ENCODE measurements at places on chromosomes 4 and X.

DNA sequence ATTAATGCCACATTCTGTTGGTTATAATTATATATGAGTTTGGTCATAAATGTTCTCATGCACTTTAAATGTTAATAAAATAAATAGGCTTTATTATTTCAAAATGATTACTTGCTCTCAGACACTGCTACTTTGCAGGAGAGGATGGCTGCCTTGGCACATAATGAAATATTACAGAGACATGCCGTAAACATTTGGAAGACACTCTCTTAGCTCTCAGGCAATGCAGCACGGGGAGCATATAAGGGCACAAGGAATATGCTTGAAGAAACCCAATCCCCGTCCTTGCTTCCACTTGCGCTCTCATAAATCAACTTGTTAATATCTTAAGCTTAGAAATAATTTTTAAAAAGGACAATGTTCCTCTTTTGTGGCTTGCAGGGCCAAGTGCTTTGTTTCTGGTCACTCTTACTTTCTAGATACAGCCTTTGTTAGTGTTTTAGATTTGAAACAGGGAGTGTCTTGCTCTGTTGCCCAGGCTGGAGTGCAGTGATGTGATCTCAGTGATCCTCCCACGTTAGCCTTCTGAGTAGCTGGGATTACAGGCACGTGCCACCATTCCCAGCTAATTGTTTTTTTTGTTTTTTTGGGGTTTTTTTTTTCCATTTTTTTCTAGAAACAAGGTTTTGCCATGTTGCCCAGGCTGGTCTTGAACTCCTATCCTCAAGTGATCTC lies 445.0 kb downstream of the SPRY1 start:
- no peak for DNase-seq

DNA sequence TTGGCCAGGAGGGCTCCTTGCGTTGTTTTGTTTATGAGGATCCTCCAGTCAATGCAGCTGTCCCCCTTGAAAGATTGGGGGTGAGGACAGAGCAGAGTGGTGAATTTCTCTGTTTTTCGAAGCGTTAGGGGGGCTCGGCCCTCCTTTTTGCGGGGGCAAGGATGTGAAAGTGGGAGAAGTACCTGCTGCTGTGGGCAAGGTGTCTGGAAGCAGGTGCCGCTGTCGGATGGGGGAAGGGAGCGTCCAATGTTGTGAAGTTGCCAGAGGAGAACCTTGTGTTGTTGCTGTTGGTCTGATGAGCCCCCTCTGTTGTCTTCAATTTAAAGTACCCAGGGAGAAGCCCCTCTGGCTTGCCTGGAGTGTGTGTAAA lies 613 bp downstream of the GLRB start:
- no peak for DNase-seq

- no peak for DNase-seq
Observed at GRCh38 chr4:26753617-26754016, 107.0 kb upstream of the STIM2 start.

- no peak for DNase-seq
Observed at GRCh38 chr4:110365761-110366160, 110.2 kb upstream of the ENPEP start.

- no peak for DNase-seq
Observed at GRCh38 chrX:9037296-9037695, 3.4 kb upstream of the FAM9B start.

GRCh38 chr4:119040694-119041185 lies 94.9 kb upstream of the MYOZ2 start:
- DNase-seq: no peak

- no peak for DNase-seq
Observed at GRCh38 chrX:152937236-152937635, 39.4 kb downstream of the ZNF185 start.

- no peak for DNase-seq
Observed at GRCh38 chrX:39063037-39063436, 261.8 kb downstream of the MID1IP1 start.

GRCh38 chrX:140123446-140123845 lies 158.1 kb upstream of the CXorf66 start:
- no peak for DNase-seq

DNA sequence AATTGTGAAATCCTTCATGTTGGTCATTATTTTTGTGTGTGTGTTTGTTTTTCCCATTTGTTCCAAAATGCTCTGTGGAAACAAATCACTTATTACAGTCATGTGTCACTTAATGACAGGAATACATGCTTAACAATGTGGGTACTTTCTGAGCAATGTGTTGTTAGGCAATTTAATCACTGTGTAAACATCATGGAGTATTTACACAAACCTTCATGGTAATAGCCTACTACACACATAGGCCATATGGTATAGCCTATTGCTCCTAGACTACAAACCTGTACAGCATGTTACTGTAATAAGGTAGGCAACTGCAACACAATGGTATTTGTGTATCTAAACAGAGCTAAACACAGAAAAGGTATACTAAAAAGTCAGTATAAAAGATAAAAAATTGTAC lies 388.9 kb upstream of the PPP1R2C start:
- DNase-seq: no peak

DNA sequence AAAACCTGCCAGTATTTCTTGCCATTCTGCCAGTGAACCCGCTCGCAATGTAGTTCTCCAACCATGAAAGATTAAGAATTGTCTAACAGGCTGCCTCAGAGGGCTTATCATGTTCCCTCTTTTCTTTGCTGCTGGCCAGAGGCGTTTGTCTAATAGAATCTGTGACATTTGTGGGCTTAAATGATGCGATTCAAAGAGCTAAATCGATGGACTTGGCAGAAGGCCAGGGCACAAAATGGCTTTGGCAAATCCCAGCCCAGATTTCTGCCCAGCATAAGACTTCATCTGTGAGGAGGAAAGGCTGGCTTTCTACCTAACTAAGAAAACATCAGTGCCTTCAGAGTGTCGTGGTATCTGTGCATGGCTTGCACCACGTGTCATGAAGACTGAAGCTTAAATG lies 79.9 kb downstream of the TRPC5OS start:
- DNase-seq: no peak

DNA sequence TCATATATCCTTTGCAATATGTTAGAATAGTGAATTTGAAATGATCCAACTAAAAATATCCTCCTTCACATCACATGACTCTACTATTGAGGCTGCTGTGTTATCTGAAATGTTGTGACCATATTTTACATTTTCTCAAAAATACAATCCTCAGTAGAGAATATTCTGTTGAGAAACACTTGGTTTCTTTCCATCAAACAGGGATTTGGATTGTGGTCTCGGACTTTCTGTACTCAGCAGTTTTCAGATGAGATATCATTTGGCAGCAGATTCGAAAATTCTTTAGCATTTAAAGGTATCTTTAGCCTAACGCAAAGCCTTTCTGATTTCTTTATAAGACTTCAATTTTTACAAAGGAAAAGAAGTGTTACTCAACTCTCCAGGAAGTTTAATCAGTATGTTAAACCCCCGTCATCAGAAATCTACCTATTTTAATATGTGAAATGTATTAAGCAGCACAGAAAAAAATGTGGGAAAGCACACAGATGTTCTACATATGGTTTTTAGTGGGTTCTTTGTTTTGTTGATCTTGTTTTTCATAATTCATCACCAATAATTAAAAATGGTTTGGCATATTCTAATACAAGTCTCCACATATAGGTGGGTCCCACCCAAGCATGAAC lies 55.4 kb upstream of the ANXA3 start:
- DNase-seq: no peak

DNA sequence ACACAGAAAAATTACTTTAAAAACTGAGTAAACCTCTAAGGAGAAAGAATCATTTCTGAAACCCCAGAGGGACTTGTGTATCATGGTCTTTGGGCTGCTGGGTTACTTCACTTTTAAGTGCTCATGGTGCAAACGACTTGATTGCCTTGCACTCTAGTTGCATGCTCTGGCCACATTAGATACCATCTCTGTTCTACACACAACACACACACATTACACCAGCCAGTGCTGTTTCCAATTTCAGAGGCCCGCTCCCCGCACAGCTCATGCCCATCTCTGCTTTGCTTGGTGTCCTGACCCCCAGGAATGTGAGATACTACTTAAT lies 2.1 kb downstream of the PPP3CA start:
- no peak for DNase-seq

DNA sequence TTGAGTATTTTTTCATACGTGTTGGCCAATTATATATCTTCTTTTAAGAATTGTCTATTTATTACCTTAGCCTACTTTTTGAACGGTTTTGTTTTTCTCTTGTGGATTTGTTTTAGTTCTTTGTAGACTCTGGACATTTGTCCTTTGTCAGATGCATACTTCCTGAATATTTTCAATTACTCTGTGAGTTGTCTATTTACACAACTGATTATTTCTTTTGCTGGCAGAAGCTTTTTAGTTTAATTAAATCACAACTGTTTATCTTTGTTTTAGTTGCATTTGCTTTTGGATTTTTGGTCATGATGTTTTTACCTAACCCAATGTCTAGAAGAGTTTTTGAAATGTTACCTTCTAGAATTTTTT lies 19.6 kb downstream of the UGT2B7 start:
- DNase-seq: no peak

GRCh38 chrX:35682476-35682875 lies 115.7 kb upstream of the MAGEB16 start:
- no peak for DNase-seq

GRCh38 chrX:69503782-69504625 lies at the start of gene NALF2:
TSS of gene NALF2 (plus strand) at chrX:69504326. CDS start at chrX:69505283, 957 bp downstream.
- DNase-seq: peak; percentile 8

- no peak for DNase-seq
Observed at GRCh38 chr4:138409670-138410069, 167.5 kb upstream of the SLC7A11 start.

DNA sequence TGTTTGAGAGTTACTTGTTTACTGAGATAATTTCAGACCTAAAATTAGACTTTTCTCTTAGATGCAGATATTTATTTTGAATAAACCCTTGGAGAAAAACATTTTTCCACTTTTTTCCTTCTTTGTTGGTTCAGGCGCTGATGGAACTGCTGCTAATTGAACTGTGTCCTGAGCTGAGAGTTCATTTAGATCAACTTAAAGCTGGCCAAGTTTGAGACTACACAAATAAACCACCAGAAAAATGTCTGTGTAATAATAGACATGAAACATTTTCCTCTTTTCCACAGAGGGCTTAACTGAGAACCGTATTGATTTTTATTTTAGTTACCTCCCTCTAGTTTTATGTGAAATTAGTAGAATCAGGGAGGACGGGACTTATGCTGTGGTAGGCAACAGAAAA lies 32.5 kb downstream of the LRP2BP start:
- DNase-seq: no peak

GRCh38 chrX:150150076-150150779 lies 211.9 kb upstream of the EOLA2 start:
- no peak for DNase-seq

- DNase-seq: no peak
Observed at GRCh38 chrX:16920075-16920474, 26.4 kb upstream of the REPS2 start.

DNA sequence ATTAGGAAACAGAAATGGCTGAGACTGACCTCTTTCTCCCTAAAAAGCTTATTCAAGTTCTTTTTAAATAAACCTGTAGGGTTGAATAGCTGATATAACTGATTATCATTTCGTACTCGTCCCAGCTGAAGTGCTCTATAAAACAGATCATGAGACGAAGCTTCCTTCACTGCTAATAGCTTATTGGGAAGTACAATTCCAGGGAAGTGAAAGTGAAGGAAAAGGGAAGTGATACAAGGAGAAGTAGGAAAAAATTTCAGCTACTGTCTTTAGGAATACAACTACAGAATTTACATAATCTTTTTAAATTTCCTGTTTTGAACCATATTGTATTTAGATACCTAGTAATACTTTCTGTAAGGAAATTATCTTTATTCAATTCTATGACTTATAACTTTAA lies 103.0 kb downstream of the SNCA start:
- no peak for DNase-seq

GRCh38 chr4:126404549-126404948 lies 1089.8 kb downstream of the FAT4 start:
- no peak for DNase-seq

GRCh38 chrX:26649534-26649933 lies 433.6 kb downstream of the MAGEB5 start:
- no peak for DNase-seq

DNA sequence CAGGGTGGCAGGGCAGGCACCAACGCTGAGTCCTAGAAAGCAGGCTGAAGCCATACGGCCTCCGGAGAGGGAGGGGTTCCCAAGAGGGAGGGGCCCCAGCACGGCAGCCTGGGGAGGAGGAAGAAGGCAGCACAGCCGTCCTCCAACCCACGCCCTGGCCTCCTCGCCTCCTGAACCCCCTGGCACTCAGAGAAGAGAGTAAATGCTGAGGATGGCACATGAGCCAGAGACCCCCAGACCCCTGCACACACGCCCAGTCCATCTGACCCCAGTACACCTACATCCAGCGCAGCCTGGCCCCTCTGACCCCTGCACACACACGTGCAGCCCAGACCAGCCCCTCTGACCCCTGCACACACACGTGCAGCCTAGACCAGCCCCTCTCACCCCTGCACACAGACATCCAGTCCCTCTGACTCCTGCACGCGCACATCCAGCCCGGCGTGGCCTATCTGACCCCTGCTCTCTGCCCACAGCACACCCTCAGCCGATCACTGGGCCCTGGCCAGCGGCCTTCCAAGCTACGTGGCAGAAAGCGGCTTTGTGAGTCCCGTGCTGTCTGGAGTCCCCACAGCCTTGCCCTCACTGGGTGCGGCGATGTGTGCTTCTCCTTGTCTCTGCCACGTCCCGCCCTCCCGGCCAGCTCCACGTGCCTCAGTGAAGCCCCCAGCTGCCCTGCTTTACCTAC lies 18.5 kb downstream of the ATP5ME start:
- DNase-seq: no peak

DNA sequence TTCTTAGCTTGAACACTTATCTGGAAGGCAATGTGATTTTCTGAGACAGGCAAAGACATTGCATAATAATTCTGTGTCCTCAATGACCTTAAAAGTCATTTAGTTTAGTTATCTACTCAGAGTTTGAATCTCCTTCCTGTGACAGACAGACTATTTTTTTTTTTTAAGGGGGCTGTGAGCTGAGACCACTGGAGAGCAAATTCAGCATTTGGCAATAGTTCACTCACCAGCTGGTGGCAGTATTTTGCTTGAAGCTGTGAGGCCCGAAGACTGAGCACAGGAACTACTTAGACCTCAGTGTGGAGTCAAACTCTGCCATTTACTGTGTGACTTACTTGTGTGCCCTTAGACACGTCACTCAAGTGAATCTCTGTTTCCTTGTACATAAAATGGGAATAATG lies 22.9 kb upstream of the CPE start:
- peak; percentile 29 for DNase-seq

DNA sequence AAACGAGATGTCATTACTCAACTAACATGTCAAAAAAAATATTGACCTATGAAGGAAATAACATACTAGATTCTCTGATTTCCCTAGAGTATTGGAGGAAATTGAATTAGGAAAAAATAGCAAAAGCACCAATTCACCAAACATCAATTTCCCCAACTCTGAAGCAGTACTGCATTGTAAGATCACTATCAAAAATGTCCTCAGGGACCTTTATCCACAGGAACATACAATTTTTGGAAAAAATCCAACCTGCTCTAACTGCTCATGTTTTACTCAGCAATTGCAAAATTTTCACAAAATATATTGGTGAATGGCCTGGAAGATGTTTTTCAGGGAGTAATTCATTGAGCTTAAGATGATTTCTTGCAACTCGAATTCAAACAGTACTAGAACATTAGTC lies 239.0 kb upstream of the GIMD1 start:
- no peak for DNase-seq
